ENCODE measurements at places on chromosomes 6 and 20. TPM values are rescaled to one million over a fixed set of nuclear protein-coding genes. Genes with fewer than 3 reads are reported as not detected.

Gene EFCAB8
- 0.17 TPM for polyA plus RNA-seq

Gene TAF4
- polyA plus RNA-seq: 20.4 TPM

Gene TSBP1
- polyA plus RNA-seq: not detected

Gene ARFGEF3
- polyA plus RNA-seq: 24.0 TPM

Gene DDX27
- 28.2 TPM for polyA plus RNA-seq

Gene LHFPL5
- polyA plus RNA-seq: 2.0 TPM

Gene OR2B6
- polyA plus RNA-seq: not detected

Gene SRMS
- polyA plus RNA-seq: 0.42 TPM

Gene FHL5
- polyA plus RNA-seq: 1.8 TPM

Gene CST1
- polyA plus RNA-seq: not detected

Gene EYS
- polyA plus RNA-seq: 0.53 TPM

Gene IYD
- polyA plus RNA-seq: 0.06 TPM

Gene HLA-DPA1
- 6.6 TPM for polyA plus RNA-seq

Gene B3GALT4
- polyA plus RNA-seq: 6.2 TPM

Gene TEAD3
- 7.2 TPM for polyA plus RNA-seq

Gene CENPW
- polyA plus RNA-seq: 15.9 TPM

Gene UST
- 23.1 TPM for polyA plus RNA-seq

Gene PHACTR3
- 77.2 TPM for polyA plus RNA-seq

Gene EBF4
- 86.4 TPM for polyA plus RNA-seq

Gene DEFB119
- polyA plus RNA-seq: not detected

Gene LAMA2
- 23.9 TPM for polyA plus RNA-seq

Gene PLAGL2
- polyA plus RNA-seq: 10.7 TPM

Gene OVOL2
- polyA plus RNA-seq: not detected

Gene BMP2
- polyA plus RNA-seq: 6.2 TPM

Gene NINL
- 50.6 TPM for polyA plus RNA-seq

Gene CD109
- polyA plus RNA-seq: 6.4 TPM

Gene ARG1
- 0.23 TPM for polyA plus RNA-seq

All from spinal cord (tissue), 10 donors.